Stimulated activated CD8-positive, alpha-beta memory T cell treated with anti-CD3 and anti-CD28 coated beads, Interleukin-4, amount 100 ng/mL, for 4 hours (primary cell): ENCODE measurements at places on chromosomes 11 and 22.

DNA sequence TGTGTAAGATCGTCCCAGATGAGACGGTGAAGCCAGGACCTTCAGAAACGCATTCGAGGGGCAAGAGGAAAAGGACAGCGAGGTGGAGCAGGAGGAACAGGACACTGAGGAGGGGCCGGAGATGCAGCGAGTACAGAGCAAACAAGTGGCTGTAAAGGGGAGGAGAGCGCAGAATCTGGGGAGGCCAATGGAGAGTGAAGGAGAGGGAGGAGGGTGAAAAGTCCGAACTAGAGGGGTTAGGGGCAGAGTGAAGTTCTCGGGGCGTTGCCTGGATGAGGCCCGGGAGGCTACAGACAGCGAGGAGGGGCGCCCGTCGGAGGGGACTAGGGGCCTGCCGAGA is 8.8 kb upstream of the PPIL2 start:
- no peak for DNase-seq

- no peak for DNase-seq
These were observed 65.5 kb upstream of the CHORDC1 start for GRCh38 chr11:90288212-90288821.

- DNase-seq = no peak
These were observed 81.0 kb upstream of the CTSC start for GRCh38 chr11:88418508-88418907.

DNA sequence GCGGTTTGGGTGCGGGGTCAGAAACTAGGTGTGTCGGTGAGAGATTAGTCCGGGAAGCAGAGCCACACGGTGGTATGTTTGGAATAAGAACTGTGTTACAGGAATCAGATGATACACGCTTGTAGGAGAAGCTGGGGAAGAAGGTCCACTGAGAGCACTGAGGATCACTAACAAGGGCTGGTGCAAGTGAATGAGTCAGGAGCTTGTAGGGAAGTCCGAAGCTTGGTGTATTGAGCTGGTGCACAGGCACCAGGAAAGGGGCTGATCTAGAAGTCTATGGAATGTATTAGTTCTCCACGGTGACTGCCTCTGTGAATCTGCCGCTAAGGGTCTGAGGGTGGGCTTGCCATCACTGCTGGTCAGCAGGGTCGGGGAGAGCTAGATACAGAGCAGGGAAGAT is 18.8 kb upstream of the GRK3 start:
- DNase-seq = no peak

DNA sequence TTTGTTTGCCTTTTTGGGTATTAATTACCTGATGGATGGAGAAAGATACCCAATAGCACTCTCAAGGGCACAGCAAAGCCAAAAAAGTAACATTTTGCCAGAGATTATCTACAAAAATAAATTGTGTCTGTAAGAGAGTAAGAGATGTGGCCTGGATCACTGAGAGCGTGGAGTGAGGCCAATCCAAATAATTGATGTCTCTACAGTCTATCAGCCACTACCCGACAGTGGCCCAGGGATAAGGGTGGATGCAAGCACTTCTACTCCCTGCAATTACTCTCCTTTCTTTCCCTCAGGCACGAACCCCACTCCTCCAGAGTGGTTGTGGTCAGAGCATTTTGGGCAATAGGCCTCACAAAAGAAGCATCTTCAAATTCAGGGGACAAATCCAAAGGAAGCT is 92.3 kb upstream of the ZC3H12C start:
- DNase-seq = no peak

DNA sequence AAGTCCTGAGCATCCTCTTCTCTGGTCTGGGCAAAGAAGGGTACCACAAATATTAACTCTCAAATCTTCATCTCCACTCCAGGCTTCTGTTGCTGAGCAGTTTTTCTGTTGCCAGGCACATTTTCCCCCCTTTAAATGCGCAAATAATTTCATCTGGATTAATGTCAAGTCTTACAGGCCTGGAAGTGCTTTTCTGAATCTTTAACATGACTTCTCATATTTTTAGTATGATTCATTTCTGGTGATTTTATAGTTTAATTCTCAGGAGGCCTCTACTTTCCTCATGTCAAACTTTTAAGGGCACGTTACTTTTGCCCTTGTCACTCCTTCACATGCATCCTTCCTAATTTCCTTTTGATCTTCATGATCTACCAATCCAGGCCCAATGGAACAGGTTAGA is 510.2 kb downstream of the METTL15 start:
- DNase-seq = no peak

GRCh38 chr11:104091281-104092096 is 55.0 kb downstream of the DDI1 start:
- DNase-seq = no peak

GRCh38 chr22:45499746-45500145 is 2.9 kb upstream of the FBLN1 start:
- no peak for DNase-seq

DNA sequence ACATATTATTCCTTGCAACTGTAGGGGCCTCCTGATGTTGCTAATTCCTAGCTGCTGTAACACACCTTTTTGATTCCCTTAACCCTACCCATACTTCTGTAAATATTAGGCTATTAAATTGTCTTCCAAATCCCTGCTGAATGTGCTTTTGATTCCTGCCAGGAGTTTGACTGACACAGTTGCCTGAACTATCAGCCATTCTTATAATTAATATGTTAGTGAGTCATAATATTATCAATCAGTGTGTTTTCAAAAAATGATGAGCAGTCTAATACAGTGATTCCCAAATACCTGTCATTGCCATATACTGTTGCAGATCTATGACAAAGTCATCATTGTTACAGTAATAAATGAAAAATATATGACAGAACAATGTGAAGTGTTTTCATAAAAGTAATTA is 15.9 kb upstream of the FANCF start:
- no peak for DNase-seq

GRCh38 chr11:91860661-91861060 is 364.0 kb upstream of the FAT3 start:
- no peak for DNase-seq
